ENCODE measurements at places on chromosomes 12 and 14. TPM values are rescaled to one million over a fixed set of nuclear protein-coding genes. Genes with fewer than 3 reads are reported as not detected.

- no peak for DNase-seq
These were observed 274.9 kb downstream of the PAWR start for GRCh38 chr12:79415746-79416435.

DNA sequence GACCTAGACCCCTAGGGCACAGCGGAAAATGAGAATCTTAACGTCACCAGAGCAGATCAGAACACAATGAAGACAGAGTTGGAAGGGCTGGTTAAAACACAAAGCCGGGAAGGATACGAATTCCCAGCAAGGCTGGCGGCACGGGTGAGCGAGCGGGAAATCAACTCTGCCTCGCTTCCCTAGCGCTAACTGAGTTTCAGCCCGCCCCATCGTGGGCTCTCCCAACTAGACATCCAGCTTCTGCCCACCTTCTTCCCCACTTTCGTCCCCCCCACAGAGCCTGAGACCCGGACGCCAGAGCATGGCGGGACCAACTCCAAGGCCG is 377 bp downstream of the CCNT1 start:
- DNase-seq = no peak

GRCh38 chr12:51636986-51637385 is 46.0 kb downstream of the SCN8A start:
- DNase-seq = no peak

DNA sequence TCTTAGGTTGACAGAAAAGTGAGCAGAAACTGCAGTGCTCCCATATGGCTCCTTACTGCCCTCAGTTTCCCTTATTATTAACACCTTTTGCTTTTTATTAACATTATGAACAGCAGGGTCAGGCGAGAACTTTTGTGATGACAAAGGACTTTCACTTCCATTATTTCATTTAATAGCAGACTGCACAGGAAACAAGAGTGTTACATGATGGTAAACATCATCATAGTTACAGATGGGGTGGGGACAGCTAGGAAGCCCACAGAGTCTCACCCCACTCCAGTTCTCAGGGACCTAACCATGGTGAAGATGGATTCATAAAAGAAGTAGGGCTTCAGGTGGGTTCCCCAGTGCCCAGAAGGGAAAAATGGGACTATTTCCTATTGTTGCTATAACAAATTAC is 110.1 kb upstream of the PELI2 start:
- DNase-seq = no peak

TBK1 gene
- 16.7 TPM for total RNA-seq

SRGAP1 gene
- total RNA-seq = 14.5 TPM

ANKS1B gene
- total RNA-seq = 0.46 TPM

SLC38A4 gene
- total RNA-seq = under 0.01 TPM

Data from epithelial cell of proximal tubule (primary cell).